Cortex of kidney (tissue), 1 donor: ENCODE measurements at places on chromosomes 7 and 10.

DNA sequence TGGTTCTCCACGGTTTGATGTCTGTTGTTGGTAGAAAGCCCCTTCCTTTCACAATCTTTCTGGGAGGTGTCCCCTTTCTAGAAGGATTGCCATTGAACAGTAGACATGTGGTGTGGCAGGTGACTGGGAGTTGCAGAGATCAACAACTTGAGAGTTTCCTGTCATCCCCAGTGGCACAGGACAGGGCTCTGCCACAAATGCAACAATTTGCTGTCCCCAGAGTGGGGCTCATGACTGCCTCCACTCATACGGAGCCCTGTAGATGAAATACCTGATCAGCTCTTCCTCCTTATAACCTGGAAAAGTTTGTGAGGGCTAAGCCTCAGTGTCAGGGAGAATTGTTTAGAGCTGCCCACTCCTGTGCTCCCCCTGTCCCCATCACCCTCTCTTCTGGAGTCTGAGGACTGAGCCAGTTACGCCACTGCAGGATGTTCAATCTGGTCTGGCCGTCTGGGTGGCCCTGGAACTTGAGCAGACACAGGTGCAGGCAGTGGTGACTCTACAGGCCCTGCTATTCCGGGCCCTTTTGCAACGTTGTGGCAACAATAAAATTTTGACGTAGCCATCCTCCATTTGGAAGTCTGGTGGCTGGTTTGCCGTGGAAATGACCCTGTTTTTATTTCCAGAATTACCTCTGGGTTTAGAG is 6.5 kb downstream of the DBNL start:
- no peak for DNase-seq

DNA sequence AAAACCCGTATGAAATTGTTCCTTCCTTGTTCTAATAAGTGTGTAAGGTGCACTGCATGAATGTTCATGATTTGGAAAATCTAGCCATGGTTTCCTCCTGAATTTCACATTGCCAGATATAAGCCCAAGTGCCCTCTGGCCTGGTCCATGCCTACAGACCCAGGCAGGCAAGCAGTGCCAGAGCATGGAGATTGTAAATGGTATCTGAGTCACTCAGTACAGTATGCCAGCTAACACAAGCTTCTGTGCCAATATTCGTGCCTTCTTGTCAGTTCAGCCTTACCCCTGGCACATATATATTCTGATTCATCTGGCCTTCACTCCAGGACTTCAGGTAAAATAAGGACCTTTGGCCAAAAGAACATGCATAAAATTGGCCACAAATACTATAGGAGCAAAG is 38.4 kb upstream of the PDE1C start:
- DNase-seq, result no peak

- DNase-seq, result no peak
Measured at GRCh38 chr10:20406281-20407104, 490.6 kb downstream of the NEBL start.

GRCh38 chr10:128631801-128632241 is 505.6 kb upstream of the MKI67 start:
- DNase-seq, result no peak

- DNase-seq, result no peak
Measured at GRCh38 chr10:114851336-114851735, 29.8 kb downstream of the FHIP2A start.

- no peak for DNase-seq
Measured at GRCh38 chr10:43594944-43595589, 11.2 kb upstream of the ZNF485 start.
